ENCODE measurements at places on chromosomes 4 and X.
A peak's percentile ranks its signal among the peaks of the same experiment; 100 is the strongest.

DNA sequence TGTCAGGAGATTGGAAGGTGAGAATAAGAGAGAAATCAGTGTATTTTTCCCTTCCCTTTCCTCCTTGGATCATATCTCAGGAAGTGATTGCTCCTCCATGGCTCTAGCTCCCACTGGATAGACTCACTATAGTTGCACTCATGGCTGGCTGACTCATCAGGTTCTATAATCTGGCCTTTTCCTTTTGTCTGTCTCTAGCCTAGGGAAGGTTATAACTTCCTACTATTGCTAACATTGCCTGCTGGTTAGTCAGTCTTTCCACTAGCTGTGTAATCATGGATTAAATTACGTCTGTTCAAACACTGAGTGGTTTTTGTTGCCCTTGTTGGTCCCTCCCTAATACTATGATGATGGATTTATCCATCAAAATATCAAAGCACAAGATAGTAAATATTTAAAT lies 195.5 kb upstream of the VEGFC start:
- DNase-seq, result no peak

DNA sequence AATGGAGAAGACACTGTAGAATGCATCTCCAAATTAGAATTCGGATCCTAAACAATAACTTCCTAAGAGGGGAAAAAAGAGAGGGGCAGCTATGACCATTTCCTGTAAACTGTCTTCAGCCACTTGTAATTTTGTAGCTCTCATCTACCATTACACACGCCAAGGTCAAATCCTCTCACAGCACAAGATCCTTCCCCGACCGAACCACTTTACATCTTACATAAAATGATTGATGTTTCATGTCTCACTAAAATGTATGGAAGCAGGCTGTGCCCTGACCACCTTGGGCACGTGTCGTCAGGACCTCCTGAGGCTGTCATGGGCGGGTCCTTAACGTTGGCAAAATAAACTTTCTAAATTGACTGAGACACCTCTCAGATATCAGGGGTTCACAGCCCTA lies 24.1 kb upstream of the PBDC1 start:
- no peak for DNase-seq

DNA sequence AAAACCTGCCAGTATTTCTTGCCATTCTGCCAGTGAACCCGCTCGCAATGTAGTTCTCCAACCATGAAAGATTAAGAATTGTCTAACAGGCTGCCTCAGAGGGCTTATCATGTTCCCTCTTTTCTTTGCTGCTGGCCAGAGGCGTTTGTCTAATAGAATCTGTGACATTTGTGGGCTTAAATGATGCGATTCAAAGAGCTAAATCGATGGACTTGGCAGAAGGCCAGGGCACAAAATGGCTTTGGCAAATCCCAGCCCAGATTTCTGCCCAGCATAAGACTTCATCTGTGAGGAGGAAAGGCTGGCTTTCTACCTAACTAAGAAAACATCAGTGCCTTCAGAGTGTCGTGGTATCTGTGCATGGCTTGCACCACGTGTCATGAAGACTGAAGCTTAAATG lies 79.9 kb downstream of the TRPC5OS start:
- peak; percentile 0 for DNase-seq

GRCh38 chr4:110515676-110516075 lies 39.7 kb downstream of the ENPEP start:
- no peak for DNase-seq

DNA sequence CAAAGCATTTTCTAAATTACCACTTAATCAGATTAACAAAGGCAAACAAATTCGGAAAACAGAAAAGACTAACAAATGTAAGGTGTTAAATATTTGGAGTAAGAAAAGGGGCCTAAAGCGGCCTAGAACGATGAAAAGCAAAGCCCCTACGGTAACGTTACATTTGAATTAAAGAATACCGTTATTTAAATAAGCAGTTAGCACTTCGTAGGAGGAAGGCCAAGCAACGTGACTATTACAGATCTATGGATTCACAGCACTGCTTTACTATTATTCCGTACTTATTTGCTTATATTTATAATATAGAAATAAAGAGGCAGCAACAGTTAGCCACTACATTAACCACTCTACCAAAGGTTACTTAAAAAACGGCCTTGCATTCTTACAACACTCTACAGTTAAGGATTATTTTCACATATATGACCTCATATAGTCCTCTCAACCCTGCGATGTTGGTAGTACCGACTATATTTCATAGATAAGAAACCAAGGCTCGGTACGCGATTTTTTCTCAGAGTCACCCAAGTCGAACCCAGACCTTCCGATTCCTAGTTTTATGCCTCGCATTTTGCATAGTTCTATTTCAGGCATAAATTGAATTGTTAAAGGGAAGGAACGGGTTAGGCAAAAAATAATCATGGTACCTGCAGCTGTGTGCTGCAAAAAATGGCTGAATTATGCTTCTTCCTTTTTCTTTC lies 2.9 kb downstream of the KLHL15 start:
- no peak for DNase-seq

DNA sequence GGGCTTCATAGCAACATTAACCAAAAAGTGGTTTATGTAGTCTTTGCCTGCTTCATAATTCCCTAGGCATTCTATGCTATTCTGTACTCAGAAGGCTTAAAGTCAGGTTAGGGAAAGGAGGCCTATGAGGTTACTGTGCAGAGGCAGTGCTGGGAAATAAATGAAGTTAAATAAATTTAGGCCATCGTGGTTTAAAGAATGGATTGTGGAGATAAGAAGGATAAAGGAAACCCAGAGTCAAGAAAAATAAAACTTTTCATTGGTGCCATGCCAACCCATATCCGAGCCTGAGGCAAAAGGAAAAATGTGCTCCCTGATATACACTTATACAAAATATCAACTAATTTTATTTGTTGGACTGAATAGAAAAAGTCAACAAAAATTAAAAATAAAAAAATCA lies 70.2 kb downstream of the AR start:
- DNase-seq, result no peak

DNA sequence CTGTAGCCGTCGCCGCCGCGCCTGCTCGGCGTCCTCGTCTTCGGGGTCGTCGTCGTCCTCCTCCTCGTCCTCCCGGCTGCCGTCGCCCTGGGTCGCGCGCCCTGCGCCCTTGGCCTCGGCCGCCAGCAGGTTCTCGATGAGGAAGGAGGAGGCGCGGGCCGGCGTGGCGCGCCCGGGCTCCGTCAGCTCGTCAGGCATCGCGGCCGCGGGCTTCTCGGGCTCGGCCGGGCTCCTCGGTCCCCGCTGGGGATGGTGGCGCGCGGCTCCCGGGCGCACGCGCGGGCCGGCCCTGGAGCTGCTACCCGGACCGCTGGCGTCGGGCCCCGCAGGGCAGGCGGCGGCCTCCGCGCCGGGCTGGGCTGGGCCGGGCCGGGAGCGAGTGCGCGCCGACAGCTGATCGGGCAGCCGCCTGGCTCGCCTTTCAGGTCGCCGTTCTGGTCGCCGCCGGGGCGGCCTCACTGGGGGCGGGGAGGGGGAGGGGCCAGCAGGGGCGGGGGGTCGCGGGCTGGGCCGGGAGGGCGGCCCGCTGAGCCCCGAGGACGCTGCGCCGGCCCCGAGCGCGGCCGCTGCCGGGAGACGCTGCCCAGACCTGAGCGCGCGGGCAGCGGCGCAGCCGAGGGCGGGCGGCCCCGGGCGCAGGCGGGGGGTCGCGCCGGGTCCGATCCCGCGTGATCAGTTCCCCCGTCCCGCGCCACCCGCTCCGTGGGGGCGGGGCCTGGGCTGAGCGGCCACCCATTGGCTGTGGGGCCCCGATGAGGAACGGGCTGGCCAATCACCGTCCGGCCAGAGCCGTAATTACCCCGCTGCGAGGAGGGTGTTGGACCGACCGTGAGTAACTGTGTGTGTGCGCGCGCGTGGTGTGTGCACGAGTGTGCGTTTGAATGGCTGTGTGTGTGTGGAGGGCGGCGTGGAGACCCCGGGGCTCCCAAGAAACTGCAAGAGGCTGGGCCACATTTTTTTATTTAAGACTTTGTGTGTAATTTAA lies at the start of gene HMX1:
Gene HMX1 (minus strand): TSS at position 423 of the 985 bp plus-strand sequence. CDS start 225 bp downstream, at position 198.
- no peak for DNase-seq

GRCh38 chr4:114597410-114598115 lies 1.0 kb upstream of the UGT8 start:
- no peak for DNase-seq

DNA sequence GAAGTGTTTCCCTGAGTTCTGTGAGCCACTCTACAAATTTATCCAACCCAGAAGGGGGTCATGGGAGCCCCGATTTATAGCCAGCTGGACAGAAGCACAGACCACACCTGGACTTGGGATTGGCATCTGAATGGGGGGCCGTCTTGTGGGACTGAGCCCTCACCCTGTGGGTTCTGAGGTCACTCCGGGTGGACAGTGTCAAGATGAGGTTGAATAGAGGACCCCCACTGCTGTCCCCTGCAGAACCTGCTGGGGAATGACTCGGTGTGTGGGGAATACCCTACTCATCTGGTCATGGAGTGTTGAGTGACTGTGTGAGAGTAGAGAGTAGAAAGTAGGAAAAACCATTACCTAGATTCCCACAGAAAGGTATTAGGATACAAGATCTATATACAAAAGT lies 67.5 kb downstream of the ZFYVE28 start:
- no peak for DNase-seq

DNA sequence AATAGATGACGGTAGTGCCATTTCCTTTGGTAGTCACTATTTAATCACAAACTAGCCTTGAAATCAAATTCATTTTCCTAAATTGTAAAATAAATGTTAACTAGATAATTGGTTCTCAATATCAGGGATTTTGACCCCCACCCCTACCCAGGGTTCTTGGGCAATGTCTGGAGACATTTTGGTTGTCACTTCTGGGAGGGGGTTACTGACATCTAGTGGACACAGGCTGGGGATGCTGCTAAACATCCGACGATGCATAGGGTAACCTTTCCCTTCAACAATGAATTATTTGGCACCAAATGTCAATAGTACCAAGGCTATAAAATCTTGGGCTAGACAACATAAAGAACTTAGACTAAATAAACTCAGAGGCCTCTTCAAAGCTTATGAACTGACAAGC lies 285.8 kb upstream of the TRPC5 start:
- no peak for DNase-seq
